Camera-type eye (tissue), 1 donor: ENCODE measurements at places on chromosomes 16 and 17. TPM values are rescaled to one million over a fixed set of nuclear protein-coding genes. Genes with fewer than 3 reads are reported as not detected.

Gene DECR2
- 10.2 TPM for total RNA-seq

Gene SLC38A8
- total RNA-seq, result 6.6 TPM

Gene SMTNL2
- total RNA-seq, result 17.4 TPM

Gene NUPR1
- total RNA-seq, result 2.5 TPM

Gene ZPBP2
- not detected for total RNA-seq

Gene SLFN12L
- 0.77 TPM for total RNA-seq

Gene HSF4
- 33.2 TPM for total RNA-seq

Gene AHSP
- total RNA-seq, result 21.1 TPM

Gene CHST5
- total RNA-seq, result 1.6 TPM

Gene TXNDC11
- 35.0 TPM for total RNA-seq

Gene CETP
- total RNA-seq, result 1.8 TPM

Gene CENPV
- 64.7 TPM for total RNA-seq

Gene GNG13
- total RNA-seq, result 3.8 TPM

Gene SRCIN1
- total RNA-seq, result 14.8 TPM

Gene COPRS
- 30.5 TPM for total RNA-seq

Gene RNF227
- 32.9 TPM for total RNA-seq

Gene MYADML2
- 3.1 TPM for total RNA-seq

Gene POLR2A
- total RNA-seq, result 114 TPM

Gene CMTM2
- not detected for total RNA-seq

Gene CCL8
- total RNA-seq, result 0.33 TPM

Gene NHLRC4
- 0.66 TPM for total RNA-seq

Gene RNF166
- 15.6 TPM for total RNA-seq

Gene CNTNAP1
- total RNA-seq, result 20.9 TPM

Gene CD68
- 5.9 TPM for total RNA-seq

Gene KCTD2
- 24.2 TPM for total RNA-seq

Gene MYH1
- total RNA-seq, result 3.8 TPM

Gene EIF4A3
- 77.1 TPM for total RNA-seq

Gene KRTAP3-2
- total RNA-seq, result not detected

Gene CHMP6
- 26.3 TPM for total RNA-seq

Gene TMEM88
- 4.4 TPM for total RNA-seq

Gene SSTR5
- 2.4 TPM for total RNA-seq

Gene ZNF598
- total RNA-seq, result 20.3 TPM

Gene CES1
- 5.8 TPM for total RNA-seq

Gene CTRL
- 1.5 TPM for total RNA-seq

Gene TBC1D3
- not detected for total RNA-seq

Gene IL34
- total RNA-seq, result 11.3 TPM

Gene TAOK1
- 120 TPM for total RNA-seq

Gene KRT39
- 0.44 TPM for total RNA-seq

Gene C17orf107
- total RNA-seq, result 9.5 TPM

Gene PERCC1
- 6.9 TPM for total RNA-seq

Gene HID1
- 16.0 TPM for total RNA-seq

Gene CLDN9
- total RNA-seq, result not detected

Gene FOXF1
- total RNA-seq, result 0.77 TPM

Gene C16orf46
- 2.3 TPM for total RNA-seq

Gene CNGB1
- 50.7 TPM for total RNA-seq

Gene KCNJ18
- not detected for total RNA-seq
